AG04450 (cell line): ENCODE measurements at places on chromosomes 5 and 9.

GRCh38 chr5:61440596-61440995, 108.5 kb downstream of the ZSWIM6 start:
- no peak for DNase-seq

- DNase-seq = no peak
These were observed 1.3 kb downstream of the TEX53 start for GRCh38 chr9:114656301-114656700.

DNA sequence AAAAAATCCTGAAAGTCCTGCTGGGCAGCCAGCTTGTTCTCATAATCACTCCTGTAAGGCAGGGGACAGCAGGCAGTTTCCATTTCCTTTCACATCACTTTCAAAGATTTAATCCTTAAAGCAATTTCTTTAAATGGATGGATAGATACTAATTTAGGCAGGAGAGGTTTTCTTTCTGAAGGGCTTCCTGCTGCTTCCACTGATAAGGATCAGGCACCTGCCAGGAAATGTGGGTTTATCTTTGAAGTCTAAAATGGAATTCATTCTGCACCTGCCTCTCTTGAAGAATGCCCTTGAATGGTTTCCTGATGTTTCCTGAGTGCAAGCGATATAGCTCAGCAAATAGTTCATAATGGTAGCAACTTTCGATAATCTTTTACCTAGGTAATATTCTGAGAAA, 64.5 kb downstream of the STARD4 start:
- DNase-seq = no peak

GRCh38 chr9:33011831-33012230, 10.4 kb upstream of the APTX start:
- DNase-seq = no peak

DNA sequence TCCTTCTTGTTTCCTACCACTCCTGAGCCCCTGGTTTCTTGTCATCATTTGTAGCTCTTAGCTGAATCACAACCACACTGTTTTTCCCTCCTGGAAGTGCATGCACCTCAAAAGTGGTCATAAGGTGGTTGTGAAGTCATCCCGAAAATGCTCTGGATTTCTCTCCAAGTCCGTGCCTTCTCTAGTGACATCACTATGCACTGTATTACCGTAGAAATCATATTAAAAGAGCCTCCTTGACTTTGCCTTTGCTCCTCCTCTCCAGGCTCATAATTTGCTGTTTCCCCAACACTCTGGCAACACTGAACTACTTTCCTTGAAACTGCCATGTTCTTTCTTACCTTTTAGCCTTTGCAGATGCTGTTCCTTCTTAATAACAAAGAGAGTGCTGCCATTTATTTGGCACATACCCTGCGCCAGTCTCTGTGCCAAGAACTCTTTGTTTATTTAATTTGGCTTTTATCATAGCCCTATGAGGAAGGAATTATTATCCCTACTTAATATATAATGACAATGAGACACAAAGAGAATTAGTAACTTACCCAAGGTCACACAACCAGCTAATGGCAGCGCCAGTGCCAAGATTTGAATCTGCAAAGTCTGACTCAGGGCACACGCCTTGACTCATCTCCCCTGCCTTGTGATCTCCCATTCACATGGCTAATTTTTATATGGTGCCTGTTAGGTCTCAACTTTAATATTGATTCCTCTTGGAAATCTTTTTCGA, 115.4 kb downstream of the KIF4B start:
- no peak for DNase-seq

DNA sequence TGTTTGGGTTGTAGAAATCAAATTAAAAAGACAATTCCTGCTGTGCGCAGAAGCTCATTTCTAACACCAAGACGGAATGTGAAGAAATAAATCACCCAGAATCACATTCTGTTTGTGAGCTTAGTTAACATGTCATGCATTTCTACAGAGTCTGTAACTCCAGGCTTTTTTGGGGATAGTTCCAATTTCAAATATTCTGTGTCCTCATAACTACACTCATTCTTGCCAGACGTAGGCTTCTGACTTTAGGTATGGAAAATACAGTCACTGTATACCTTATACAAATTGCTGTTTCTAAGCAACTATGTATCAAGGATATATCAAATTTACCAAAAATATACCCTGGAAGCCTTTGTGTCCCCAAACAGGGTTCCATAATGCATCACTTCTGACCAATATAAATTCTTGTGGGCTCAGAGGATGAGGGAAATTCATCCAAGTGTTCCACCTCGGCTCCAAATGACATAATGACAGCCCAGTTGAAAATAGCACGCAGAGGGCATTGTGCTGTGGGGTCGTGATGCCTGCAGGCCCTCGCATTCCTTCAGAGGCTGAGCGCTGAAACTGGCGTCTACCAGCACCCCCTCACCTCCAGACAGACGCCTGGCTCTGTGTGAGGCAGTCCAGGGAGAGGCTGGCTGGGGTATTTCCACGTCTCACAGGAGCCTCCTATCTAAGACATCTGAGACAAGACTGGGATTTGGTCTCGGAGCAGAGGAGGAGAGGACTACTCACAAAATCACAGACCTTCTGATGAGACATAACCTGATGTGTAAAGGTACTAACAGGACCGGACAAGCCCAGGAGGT, 79.8 kb downstream of the KLF4 start:
- DNase-seq = no peak

- peak; percentile 7 for DNase-seq
These were observed 79.9 kb upstream of the FBXL17 start for GRCh38 chr5:108461628-108462367.

- no peak for DNase-seq
These were observed 1740.1 kb upstream of the WWC1 start for GRCh38 chr5:166551384-166551783.

- no peak for DNase-seq
These were observed 12.8 kb downstream of the FGFR4 start for GRCh38 chr5:177099422-177100093.

- DNase-seq = no peak
These were observed 16.3 kb downstream of the TNFSF8 start for GRCh38 chr9:114914139-114914538.

DNA sequence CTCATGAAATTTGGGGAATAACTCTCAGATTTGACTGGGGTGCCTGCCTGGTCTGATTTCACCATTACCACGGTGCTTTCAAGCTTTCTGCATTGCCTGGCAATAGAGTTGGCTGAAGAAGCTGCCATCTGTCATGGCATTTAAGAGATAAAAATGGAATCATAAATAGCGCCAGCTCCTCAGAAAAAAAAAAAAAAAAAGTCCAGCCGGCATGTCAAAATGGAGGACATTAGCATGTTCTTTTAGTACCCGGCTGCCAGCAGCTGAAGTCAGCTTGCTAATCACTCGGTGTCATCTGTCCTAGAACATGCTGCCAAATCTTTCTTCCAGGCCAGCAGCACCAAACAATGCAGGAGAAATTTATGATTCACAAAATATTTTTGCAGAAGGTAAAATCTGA, 57.7 kb upstream of the CER1 start:
- DNase-seq = no peak

GRCh38 chr5:5616247-5616895, 193.9 kb downstream of the ICE1 start:
- no peak for DNase-seq
